D341Med (cell line): ENCODE measurements at places on chromosomes 6 and 20.
A peak's percentile ranks its signal among the peaks of the same experiment; 100 is the strongest.

DNA sequence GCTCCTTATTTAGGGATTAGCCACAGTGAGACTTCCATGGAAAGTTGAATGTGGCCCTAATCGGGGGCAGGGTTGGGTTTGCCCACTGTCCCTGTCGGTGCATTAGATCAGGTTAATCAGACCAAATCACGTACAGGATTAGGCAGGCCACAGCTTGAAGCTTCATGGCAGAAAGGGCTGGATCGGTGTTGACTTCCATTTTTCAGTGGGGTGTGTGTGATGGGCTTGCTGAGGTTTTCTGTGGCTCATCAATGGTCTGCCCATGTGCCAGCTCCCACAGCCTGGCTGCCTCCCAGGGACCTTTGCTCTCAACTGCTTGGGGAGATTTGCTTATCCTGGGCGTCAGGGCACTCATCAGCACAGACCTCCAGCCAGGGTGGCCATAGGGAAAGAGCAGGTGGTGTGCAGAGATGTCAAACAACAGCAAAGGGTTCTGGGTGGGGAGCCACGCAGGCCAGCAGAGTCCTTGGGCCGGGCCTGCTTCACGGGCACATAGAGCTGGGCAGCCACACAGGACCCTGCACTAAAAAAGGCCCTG lies 130.7 kb downstream of the TFAP2C start:
- no peak for DNase-seq

DNA sequence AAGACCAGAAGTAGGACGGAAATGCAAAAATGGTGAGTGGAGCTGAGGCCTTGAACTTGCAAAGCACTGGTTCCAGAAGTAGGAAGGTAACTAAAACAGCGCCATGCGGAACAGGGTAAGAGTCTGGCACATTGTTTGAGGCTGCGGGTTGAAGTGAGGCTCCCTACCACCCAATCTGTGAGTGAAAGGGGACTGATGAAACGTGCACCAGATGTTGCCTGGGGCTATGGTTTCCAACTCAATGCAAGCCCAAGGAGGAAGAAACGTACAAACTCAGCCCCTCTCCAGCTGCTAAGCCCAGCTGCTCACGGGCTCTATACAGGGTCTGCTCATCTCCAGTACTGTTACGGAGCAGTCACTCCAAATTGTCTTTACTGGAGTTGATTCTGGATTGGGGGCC lies 68.7 kb upstream of the KCNK16 start:
- DNase-seq, result no peak

- DNase-seq, result peak; percentile 21
Observed at GRCh38 chr6:25844518-25844917, 12.7 kb upstream of the SLC17A1 start.

GRCh38 chr6:52135217-52135616 lies 47.8 kb upstream of the PKHD1 start:
- DNase-seq, result no peak

DNA sequence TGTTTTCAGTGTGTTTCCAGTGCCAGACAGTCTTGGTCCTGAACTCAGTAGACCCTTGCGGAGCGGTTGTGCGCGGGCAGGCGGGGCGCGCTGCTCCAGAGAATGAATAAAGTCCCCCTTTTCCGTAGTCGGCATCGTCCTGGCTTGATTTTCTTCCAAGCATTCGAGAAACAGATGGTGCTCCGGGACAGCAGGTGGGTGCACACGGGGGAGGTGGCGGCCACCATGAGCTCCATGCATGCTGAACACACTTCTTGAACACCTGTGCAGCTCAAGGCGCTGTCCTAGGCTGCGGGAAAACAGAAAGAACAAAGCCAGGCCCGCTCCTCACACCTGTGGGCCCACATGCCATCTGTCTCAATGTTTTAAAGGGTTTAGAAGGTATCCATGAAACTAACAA lies 125.2 kb downstream of the TAF4 start:
- DNase-seq, result no peak

GRCh38 chr6:89589297-89590025 lies 49.1 kb downstream of the LYRM2 start:
- peak; percentile 40 for DNase-seq

DNA sequence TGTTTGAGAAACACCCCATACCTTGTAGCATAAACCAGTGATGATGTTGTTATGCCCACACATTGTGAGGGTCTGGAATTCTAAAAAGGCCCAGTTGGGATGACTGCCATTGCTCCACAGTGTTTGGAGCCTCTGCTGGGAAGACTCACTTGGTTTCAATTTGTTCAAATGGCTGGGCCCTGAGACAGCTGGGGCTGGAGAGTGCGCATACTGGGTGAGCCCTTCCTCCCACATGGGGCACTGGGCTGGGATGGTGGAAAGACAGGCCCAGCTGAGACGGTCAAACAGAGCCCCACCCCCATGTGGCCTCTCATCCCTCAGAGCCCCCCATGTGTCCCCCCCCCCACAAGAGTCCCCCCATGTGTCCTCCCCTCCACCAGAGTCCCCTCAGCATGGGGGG lies 20.3 kb upstream of the RNASET2 start:
- peak; percentile 35 for DNase-seq

- DNase-seq, result no peak
Observed at GRCh38 chr6:35808688-35809087, 3.5 kb downstream of the LHFPL5 start.

GRCh38 chr20:19690462-19690861 lies 67.6 kb upstream of the RIN2 start:
- DNase-seq, result no peak

GRCh38 chr6:162074641-162075275 lies 652.8 kb downstream of the PRKN start:
- no peak for DNase-seq

- no peak for DNase-seq
Observed at GRCh38 chr6:155628306-155628705, 172.7 kb upstream of the NOX3 start.

GRCh38 chr6:158517581-158517980 lies 42.3 kb upstream of the TMEM181 start:
- no peak for DNase-seq

DNA sequence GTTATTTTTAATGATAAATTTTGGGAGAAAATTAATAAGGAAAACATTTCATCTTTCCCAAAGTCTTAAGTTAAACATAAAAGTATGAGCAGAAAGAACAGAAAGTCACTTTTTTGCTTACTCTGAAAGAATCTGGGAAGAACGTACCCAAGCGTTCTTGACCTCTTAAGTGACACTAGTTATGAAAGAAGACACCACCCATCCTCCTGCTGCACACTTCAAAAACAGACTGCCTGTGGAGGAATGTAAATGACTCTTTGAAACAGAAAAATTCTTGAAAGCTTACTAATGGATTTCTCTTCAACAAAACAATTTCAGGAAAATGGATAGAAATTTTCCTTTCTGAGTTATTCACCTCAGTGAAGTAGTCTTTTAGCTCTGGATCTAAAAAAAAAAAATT lies 227.7 kb downstream of the MEI4 start:
- no peak for DNase-seq
